ENCODE measurements at places on chromosomes 5 and 9.

- DNase-seq: no peak
Observed at GRCh38 chr5:78895616-78896015, 89.5 kb downstream of the ARSB start.

DNA sequence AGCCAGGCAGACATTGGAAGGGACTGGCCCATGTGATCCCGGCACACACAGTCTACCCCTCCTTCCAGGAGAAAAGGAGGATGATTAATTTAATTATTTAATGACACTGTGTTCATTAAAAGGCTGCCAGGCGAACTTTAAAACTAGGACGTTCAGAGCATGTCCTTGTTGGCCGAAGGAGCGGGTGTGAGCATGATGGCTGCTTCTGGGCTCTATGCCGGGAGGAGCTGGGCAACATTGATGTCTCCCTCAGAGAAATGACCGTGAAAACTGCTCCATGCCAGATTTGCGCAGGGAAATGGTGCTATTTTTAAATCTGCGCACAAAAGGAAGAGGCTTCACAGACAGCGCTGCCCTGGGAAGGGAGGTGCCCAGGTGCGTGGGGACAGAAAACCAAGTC, 284.9 kb upstream of the IRX4 start:
- no peak for DNase-seq

- no peak for DNase-seq
Observed at GRCh38 chr9:126986506-126986951, 71.9 kb downstream of the RALGPS1 start.

DNA sequence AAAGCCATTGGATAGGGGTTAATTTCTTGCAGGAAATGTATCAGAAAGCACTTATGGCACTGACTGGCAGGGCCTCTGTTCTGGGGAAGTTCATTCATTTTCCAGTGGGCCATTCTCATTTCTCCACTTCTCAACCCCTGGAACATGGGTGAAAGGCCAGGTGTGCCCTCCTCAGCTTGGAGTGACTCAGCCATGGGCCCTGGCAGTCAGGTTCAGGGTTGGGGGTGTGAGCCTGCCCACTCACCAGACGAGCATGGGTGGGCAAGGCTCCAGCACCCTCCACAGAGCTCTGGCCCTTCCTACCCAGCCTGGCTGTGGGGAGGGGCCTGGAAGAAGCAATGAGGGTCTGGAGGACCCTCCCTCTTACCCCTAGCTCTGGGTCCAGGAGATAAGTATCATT, 174.4 kb downstream of the HSPA4 start:
- no peak for DNase-seq

DNA sequence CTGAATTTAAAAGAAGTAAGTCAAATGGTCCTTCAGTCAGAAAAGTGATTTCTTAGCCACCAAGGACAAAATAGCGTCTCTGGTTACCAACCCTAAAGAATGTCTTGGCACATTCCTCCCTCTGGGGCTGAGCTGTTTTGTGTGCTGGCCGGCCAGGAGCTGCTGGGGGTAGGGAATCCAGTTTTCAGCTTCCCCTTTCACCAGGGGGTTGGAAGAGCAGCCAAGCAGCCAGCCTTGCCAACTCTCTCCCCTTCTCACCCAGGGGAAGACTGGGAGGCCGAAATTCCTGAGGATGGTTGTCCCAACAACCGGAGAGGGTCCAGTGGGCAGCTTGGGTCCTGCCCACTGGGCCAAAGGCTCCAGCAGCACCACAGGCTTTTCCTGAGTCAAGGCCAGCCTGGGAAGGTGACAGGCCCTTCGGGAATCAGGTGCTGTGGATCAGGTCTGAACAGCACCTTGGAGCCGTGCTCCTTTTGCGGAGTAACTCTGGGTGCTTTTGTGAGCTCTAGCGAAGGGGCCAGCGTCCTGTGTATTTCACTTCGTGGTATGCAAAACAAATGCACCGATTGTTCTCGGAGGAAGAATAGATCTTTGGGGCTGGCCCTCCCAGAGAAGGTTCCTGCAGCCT, 4.2 kb downstream of the WWC1 start:
- no peak for DNase-seq

- DNase-seq: no peak
Observed at GRCh38 chr5:5276430-5276829, 136.3 kb downstream of the ADAMTS16 start.

- no peak for DNase-seq
Observed at GRCh38 chr9:79568337-79569101, 3.2 kb upstream of the TLE4 start.

- DNase-seq: no peak
Observed at GRCh38 chr9:13932528-13933267, 381.2 kb downstream of the NFIB start.

DNA sequence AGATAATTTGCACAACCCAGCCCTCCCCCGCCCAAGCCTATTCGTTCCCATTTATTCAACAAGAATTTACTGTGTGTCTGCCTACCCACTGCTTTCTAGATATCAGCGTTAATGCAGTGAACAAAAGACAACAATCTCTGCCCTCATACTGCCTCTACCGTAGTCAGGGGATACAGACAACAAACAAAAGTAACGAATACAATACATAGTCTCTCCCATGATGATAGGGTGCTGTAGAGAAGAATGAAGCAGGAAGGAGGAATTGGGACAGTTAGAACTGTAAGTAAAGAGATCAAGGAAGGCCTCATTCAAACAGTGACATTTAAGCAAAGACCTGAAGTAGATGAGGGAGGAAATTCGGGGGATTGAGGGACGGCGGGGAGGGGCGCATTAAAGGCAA, 1.7 kb downstream of the GFM2 start:
- no peak for DNase-seq

GRCh38 chr9:107976767-107977166, 487.2 kb upstream of the KLF4 start:
- DNase-seq: no peak

GRCh38 chr5:125229556-125229955, 483.1 kb upstream of the ZNF608 start:
- DNase-seq: no peak

- no peak for DNase-seq
Observed at GRCh38 chr5:73663161-73663859, 37.3 kb downstream of the ARHGEF28 start.

DNA sequence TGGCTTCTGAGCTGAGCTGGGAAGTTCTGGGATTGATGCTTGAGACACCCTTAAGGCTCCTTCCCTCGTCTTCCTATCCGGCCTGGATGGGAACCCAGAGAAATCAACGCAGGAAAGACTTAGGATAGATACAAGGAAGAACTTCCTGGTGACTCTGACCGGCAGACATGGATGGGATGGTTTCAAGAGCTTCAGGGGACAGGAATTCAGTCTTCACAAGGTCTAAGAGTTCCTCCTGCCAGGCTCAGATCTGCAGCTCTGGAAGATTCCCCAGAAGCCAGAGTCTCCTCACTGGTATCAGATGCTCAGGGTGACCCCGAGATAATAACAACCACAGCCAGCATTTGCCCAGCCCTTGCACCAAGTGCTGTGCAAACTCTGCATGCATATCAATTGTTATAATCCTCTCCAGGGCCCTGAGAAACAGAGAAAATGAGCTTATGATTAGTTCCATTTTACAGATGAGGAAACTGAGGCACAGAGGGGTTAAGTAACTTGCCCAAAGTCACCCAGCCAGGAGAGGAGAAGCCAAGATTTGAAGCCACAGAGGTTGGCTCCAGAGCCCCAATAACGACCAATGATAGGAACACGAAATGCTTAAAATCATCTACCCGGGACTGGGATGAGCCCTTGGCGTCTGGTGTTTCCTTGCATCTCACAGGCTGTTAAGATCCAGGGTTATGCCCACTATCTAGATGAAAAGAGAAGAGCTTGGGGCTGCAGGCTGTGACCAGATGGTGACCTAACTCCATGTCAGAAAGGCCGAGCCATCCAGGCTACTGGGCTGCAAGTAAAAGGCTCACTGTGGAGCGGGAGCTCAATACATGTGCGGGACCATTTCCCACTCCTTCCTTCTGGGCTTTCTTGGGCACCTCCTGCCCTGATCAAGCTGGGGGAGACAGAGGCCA, 119.8 kb downstream of the C9orf50 start:
- DNase-seq: no peak

- no peak for DNase-seq
Observed at GRCh38 chr5:146084376-146084775, 21.0 kb downstream of the PLAC8L1 start.

GRCh38 chr9:99896119-99896518, 10.3 kb upstream of the STX17 start:
- DNase-seq: no peak

- peak; percentile 58 for DNase-seq
Observed at GRCh38 chr9:109926421-109926869, 146.4 kb downstream of the PALM2AKAP2 start.

DNA sequence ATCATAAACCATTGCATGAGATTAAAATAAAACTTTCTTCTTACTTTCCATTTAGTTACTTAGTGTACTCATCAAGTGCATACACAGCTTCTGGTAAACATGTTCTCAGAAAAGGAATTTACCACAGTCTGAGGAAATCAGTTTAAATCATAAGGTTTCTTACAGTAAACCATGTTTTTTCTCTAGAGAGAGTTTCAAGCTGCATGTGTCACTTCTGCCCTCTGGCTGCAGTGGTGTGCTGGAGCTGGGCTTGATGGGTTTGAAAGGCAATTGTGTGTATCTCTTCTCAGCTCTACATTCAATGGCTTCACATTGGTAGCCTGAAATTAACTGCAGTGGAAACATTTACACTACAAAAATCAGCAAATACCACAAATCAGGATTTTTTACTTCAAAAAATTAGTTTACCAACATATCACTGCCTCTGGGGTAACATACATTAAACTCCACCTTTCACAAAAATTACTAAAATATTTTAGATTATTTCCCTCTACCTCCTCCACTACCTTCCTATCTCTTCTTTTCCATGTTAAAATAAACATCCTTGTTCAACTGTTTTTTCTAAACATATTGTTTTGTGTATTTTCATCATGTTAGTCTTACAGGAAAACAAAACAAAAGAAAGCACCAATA, 414.3 kb downstream of the ANXA1 start:
- DNase-seq: no peak

DNA sequence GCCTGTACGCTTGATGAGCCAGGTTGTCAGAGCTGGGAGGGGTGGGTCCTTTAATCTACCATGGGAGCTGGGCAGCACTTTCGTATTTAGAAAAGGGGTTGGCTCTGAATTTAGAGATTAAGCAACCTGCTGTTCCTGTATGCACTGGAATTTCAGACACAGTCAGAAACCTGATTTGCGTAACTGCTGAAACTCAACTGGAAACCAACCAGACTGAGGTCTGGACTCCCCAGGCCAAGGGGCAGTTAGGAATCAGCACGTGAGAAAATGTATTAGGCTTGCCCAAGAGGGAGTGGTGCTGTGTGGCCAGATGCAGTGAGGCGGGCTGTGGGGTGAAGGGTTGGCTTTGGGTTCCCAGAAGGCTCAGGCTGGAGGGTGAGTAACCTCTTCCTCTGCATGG, 235.0 kb downstream of the GOLPH3 start:
- no peak for DNase-seq

GRCh38 chr5:39661026-39661779, 236.4 kb upstream of the DAB2 start:
- DNase-seq: no peak

- DNase-seq: no peak
Observed at GRCh38 chr9:127724012-127724411, 8.1 kb downstream of the TTC16 start.

- DNase-seq: no peak
Observed at GRCh38 chr9:130352586-130353285, 87.2 kb downstream of the HMCN2 start.

DNA sequence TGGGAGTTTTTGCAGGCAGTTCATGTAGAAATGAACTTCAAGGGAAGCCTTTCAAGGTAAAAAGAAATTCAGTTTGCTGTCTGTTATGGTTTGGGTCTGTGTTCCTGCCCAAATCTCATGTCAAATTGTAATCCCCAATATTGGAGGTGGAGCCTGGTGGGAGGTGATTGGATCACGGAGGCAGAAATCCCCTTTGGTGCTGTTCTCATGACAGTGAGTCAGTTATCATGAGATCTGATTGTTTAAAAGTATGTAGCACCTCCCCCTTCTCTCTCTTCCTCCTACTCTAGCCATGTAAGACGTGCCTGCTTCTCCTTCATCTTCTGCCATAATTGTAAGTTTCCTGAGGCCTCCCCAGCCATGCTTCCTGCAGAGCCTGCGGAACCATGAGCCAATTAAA, 341.4 kb downstream of the ARHGEF28 start:
- DNase-seq: no peak

- DNase-seq: no peak
Observed at GRCh38 chr9:110036286-110036685, 171.7 kb downstream of the C9orf152 start.

GRCh38 chr5:149617760-149618306, 36.5 kb downstream of the ARHGEF37 start:
- no peak for DNase-seq

GRCh38 chr9:34996905-34997279, 7.3 kb downstream of the DNAJB5 start:
- DNase-seq: peak; percentile 83

GRCh38 chr5:138745268-138745667, 8.0 kb upstream of the CTNNA1 start:
- no peak for DNase-seq

- DNase-seq: no peak
Observed at GRCh38 chr5:1080432-1080831, 31.4 kb downstream of the SLC12A7 start.

GRCh38 chr5:81768935-81769452, 18.1 kb upstream of the SSBP2 start:
- no peak for DNase-seq

DNA sequence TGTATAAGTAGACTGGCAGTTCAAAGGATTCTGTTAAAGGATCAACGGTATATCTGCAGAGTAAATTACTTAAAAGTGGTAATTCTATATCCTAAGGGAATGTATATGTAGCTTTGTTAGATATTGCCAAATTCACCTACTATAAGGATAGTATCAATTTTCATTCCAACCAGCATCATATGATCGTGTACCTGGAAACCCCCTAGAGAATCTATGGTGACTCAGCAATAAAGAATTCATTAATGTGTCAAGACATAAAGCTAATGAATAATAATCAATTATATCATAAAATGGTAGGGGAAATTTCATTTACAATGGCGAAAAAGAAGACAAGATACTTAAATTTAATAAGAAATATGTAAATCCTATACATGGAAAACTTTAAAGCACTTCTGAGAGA, 234.1 kb upstream of the ACTBL2 start:
- no peak for DNase-seq

GRCh38 chr9:137484551-137485315, 25.6 kb upstream of the NSMF start:
- DNase-seq: no peak

DNA sequence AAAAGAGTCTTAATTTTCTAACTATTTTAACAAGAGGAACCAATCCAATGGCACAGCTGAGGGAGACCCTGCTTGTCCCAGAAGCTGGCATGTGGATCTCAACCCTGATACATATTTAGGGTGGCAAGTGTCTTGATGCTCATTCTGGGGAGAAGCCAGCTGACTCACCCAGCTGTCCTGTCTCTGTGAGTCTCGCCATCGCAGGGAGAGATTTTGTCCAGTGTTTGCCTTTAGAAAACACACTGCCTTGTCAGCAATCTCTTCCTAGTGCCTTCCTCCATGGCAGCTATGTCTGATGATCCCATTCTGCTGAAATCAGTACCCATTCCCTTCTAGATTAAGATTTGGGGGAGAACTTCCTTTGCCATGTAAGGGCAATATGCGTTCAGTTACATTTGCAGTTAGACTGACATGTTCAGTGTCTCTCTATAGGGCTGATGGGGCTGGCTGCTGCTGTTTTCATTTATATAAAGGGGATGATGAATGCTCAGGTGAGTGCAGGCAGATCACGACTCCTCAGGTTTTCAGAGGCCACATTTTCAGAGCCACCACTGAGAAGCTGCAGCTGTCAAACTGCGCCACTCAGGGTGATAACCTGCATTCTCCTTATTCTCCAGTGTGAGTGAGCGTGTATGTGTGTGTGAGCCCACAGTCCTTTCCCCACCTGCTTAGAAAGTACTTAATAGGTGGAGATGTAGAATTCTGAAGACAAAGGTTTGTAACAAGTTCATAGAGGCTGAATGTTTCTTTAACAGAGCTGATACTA, 217.0 kb downstream of the GAS1 start:
- no peak for DNase-seq

Data from Peyer's patch (tissue), 4 donors.